GM23248 (cell line): ENCODE measurements at places on chromosomes 7 and 10. TPM values are rescaled to one million over a fixed set of nuclear protein-coding genes. Genes with fewer than 3 reads are reported as not detected.

DNA sequence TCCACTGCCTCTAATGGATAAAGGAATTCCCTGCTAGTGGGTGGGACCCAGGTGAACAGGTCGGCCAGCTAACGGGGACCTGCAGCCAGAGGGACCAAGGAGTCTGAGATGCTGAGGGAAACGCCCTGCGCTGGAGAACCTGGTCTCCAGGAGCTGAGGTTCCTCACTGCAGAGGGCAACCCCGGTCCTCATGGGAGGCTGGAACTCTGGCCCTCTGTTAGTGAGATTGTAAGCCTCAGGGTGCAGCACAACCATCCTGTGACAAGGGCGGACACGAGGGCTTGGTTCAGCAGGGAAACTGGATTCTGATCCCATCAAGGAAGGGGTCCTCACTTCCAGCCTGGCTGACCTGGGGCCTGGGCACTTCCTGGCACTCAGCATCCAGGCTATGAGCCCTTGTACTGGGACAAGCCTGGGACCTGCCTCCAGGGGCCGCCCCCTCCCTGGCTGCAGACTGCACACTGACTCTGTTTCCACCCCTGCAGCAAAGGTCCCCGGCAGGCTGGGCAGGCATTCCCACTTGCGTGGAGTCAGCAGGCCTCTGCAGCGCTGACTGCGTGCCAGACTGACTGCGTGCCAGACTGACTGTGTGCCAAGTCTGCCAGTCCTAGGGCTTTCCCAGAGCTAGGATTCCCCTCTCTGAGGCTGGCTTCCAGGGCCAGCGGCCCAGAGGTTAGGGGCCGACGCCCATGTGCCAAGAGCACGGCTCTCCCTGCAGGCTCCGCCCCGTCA lies 143.2 kb downstream of the MAPK8 start:
- DNase-seq = no peak

DNA sequence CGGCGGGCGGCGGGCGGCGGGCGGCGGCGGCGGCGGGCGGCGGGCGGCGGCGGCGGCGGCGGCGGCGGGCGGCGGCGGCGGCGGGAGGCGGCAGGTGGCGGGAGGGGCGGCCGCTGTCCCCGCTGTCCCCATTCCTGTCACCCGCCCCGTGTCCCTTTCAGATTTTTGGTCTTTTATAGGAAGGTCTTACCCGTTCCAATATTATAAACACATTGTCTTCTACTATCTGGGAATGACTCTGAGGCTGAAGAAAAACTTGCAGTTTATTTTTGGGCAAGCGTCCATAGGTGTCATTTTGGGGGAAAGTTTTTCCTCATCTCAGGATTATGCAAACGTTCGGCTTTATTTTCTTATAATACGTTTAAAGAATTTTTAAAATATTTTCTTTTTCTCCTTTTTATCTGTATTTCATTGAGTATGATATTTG lies 578 bp downstream of the ZNF713 start:
- DNase-seq = peak; percentile 17

- no peak for DNase-seq
These were observed 24.9 kb upstream of the OR9A4 start for GRCh38 chr7:141891336-141891735.

GRCh38 chr7:111076205-111076604 lies 14.7 kb upstream of the LRRN3 start:
- peak; percentile 67 for DNase-seq

DNA sequence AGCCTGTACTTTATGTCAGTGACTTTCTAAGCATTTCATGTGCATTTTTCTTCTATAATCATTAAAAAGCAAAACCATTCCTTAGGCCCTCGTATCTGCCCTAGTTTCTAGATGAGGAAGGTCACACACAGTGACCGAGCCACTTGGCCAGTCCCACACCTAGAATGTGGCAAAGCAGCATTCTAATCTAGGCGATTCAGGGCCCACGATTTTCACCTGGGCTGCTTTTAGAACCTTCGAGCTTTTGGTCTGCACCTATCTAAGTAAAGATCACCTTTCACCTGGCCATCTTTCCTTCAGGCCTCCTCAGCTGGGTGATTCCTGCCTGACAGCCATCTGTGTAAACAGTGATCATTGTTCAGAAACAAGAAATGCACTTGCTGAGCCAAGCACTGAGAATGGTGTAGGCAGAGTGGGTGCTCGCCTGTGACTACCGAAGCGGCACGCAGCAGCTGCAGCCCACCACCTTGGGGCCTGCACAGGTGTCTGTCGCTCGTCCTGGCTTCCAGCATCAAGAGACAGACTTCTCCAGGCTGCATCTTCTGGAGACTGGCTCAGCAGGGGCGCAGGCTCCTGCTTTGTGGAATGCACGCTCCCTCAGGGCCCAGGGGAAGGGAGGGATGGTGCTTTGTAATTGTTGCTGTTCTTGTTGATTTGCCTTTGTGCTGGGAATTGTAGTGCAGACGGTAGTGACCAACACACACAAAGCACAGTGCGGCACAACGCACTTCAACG lies 149.0 kb upstream of the INSYN2A start:
- DNase-seq = no peak

COX19 gene
- total RNA-seq = 5.5 and 5.6 TPM in 2 replicates

DNA sequence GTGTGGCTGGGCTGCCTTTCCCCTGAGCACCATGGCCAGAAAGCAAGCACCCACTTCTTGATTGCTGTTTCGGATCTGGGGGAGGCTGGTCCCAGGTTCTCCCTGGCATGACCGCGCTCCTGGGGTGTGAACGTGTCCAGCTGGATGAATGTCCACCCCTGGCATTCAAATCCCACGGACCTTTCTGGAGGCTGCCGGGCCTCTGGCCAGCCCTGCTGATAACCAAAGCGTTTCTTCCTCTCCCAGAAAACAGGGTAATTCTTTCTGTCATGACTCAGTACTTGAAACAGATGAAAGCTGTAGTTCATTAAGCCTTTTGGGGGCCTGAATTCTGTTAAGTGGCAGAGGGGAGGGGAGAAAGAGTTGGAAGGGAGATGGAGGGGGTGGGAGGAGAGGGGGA lies 73.1 kb upstream of the SAMD8 start:
- DNase-seq = peak; percentile 56

AS3MT gene
- total RNA-seq = 1.3 and 2.3 TPM in 2 replicates

ENKUR gene
- not detected in 2 replicates for total RNA-seq

DNA sequence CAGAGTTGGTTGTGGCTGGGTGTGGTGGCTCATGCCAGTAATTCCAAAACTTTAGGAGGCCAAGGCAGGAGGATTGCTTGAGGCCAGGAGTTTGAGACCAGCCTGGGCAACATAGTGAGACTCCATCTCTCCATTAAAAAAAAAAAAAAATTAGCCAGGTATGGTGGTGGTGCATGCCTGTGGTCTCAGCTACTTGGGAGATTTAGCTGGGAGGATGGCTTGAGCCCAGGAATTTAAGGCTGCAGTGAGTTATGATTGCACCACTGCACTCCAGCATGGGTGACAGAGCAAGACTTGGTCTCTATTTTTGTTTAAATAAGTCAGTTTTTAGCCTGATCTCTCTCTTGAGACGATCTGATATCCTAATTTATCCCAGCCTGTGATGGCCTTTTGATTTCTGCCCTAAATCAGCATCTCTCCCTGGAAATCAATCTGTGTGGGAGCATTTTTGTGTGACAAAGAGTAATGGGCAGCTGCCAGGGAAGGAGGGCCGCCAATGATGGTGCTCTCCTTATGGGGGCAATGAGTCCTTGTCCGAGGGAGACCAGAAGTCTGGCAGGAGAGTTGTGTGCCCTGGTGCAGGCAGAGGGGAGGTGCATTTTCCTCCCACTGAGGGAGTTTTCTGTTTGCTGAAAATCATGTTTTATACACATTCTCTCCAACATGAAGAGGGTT lies 111.0 kb downstream of the NRP1 start:
- no peak for DNase-seq

ZNF804B gene
- total RNA-seq = not detected in 2 replicates

GRCh38 chr7:131553931-131554330 lies 2.5 kb downstream of the PODXL start:
- no peak for DNase-seq

DNA sequence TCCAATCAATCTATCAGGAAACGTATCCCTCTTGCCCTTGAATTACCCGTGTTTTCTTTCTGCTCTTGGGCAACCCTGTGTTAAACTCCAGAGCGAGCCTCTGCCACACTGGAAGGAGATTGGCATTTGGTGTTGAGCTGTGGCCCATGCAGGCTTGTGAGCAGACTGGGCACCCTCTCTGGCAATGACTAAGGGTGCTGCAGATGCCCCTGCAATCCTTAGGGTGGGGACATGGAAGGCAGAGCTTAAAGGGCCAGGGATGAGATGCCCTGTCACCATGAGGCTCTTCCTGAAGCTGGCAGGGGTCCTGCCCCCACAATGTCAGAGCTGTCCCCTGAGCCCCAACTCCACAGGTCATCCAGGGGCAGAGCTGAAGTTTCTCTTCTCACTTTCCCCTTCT lies 19.5 kb upstream of the FAM180A start:
- no peak for DNase-seq

DNA sequence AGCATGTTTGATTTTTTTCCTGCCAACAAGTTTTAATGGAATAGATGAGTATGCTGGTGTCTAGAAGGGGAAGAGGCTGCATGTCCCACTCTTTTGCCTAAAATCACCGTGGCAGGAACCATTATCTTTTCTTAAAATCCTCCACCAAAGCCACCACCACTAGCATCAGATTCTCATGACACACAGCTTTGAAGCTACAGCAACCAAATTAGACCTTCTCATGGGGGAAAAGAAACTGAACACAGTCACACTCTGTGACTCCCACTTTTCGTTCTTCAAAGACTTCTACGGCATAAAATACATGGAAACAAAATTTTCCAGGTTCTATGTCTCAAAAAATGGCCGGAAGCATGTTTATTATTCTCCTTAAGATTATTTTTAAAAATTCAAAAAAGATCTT lies 81.8 kb downstream of the SGMS1 start:
- DNase-seq = no peak

DNA sequence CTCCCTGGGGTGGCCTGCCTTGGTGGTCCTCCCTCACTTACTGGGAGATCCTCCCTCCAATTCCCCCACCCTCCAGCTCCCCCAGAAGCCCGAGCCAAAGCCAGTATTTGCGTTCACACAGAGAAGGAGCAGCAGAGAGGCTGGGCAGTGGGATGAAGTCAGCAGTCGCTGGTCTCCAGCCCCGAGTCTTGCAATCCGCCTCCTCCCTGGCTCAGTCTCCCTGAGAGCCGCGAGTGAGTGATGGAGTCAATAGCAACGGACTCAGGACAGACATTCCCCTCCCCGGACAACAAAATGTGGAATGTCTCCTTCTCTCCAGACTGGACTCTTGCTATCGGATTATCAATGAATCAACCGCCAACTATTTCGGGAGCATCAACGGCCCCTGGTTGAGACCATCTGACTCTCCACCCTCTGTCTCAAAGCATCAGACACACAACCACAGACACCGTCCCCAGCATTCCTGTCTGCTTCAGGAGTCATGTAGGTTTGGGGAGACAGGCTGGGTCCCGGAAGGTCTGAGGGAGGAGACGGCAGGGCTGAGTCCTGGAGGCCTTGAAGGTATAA lies 178.4 kb downstream of the SH3PXD2A start:
- peak; percentile 98 for DNase-seq

DNA sequence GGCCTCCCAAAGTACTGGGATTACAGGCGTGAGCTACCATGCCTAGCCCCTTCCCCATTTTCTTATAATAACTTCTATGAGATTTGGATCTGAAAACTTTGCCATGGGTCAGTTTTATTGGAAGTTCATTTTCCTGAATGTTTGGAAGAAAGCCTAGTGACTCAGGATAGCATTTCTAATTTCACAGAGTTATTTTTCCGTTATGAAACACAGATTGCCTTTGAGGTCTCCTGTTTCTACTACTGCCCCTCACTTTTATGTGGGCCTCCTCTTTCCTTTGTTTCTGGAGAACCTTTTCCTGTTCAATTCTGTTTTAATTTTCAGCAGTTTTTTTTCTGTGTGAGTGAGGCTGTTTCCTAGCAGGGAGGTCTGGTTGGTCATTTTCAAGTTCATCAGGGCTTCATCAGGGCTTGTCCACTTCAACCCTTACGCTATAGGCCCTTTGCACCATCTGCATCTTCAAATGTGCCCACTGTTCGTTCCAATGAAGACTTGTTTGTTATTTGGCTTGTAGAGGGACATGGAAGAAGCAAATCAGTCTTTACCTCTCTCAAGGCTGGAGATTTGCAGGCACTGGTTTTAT lies 58.7 kb downstream of the BMPR1A start:
- DNase-seq = peak; percentile 69

DNA sequence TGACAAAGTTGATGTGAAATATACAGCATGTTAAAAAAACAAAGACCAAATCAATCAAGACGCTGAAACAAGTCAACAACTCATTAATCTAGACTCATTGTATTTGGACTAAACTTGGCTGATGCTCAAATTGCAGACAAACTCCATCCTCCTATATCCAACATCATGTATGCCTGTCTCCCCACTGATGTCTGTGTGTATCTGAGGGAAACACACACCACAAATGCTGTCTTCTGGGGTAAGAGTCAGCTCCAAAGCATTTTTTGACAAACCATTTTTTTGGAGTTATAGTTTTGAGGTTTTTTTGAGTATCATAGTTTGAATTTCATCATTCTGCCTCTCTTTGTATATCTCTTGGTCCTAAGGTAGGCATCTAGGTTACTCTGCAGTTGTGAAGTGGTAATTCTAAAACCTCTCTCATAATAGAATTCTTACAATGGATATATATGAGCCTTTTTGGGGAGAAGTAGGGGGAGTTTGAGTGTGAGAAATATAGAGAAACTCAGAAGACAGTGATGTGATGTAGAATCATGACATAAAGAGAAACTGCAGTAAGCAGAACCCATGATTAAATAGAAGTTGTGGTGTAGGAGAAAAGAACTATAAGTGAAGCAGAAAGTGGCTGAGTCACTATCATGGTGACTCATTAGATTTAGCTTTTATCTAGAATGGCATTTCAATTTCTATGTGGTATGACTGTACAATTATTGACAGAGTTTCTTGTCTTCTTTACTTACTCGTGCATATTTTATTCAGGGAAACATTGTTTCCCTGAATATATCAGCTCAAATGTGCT lies 1531.1 kb upstream of the LRRTM3 start:
- DNase-seq = no peak

- DNase-seq = no peak
These were observed 5.7 kb downstream of the SLC25A40 start for GRCh38 chr7:87870471-87870870.

LIPF gene
- not detected in 2 replicates for total RNA-seq

MALRD1 gene
- total RNA-seq = 0.13 TPM in 1 of 2 replicates, not detected in the other

GRCh38 chr7:104142147-104142546 lies 65.7 kb downstream of the ORC5 start:
- DNase-seq = no peak

GRCh38 chr10:4780091-4780490 lies 45.9 kb upstream of the AKR1E2 start:
- peak; percentile 27 for DNase-seq

- DNase-seq = peak; percentile 16
These were observed 280.4 kb downstream of the CELF2 start for GRCh38 chr10:11298116-11298515.

- no peak for DNase-seq
These were observed 7.4 kb upstream of the ZMYND11 start for GRCh38 chr10:127612-128432.

DNA sequence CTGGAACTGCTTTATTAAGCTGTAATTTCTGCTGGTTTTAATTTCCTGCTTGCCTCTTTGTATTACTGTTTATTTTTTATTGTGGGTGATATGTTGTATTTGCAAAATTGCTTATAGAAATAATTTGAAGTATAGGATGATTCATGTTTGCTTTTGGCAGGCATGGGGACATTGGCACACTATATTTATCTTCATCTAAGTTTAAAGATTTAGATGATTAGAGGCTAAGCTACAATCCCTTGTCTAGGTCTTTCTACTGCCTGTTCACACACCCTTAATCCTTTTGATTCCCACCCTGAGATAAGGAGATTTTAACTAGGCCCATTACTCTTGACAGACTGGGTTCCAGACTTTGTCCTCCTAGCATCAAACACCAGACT lies 182.8 kb upstream of the KAT6B start:
- no peak for DNase-seq
